ENCODE measurements at places on chromosomes 4 and X.

- peak; percentile 51 for DNase-seq
These were observed 2.5 kb upstream of the BRWD3 start for GRCh38 chrX:80812176-80812575.

DNA sequence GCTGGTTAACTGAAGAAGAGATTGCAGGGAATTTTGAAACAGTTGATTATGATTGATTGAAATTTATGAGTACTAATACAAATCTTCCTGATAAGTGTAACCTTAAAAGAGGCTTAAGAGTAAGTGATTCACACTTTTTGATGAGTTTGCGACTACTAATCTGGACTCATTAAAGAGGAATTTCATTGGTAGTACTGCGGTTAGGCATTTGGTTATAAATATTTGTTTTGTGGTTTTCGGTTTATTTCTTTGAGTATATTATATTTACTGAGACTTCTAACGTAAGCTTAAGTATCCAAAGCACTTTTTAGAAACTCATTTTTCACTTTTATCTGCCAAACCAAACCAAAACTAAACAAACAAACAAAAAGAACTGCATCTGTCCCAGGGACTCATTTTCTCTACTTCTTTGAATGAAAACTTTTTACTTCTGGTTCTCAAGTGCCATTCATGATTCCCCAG, 20.7 kb downstream of the SLIT2 start:
- DNase-seq = no peak

DNA sequence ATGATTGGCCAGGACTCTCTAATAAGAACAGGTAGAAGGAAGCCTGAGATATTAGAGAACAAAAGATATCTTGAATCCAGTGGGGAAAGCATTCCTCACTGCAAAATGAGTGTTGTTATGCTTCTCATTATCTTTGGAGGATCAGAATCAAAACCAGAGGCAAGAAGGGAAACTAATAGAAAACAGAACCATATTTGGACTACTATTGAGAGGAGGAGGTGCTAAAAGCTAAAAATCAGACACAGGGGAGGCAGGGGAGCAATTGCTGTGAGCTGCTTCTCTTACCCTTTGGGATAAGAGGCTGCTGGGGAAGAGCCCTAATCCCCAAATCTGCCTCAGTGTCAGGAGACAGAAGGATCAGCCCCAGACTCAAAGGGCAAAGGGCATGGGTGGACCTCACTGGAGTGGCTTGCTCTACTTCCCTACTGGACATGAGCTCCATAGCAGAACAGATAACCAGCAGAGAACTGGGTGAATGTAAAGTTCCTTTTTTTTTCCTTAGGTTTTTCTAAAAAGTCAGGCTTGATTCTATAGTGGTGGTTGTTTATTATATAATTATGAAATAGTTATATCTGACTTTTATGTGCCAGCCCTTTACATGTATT, 60.1 kb downstream of the SEPTIN11 start:
- no peak for DNase-seq

GRCh38 chr4:39319676-39320075, 46.5 kb downstream of the RFC1 start:
- DNase-seq = no peak

DNA sequence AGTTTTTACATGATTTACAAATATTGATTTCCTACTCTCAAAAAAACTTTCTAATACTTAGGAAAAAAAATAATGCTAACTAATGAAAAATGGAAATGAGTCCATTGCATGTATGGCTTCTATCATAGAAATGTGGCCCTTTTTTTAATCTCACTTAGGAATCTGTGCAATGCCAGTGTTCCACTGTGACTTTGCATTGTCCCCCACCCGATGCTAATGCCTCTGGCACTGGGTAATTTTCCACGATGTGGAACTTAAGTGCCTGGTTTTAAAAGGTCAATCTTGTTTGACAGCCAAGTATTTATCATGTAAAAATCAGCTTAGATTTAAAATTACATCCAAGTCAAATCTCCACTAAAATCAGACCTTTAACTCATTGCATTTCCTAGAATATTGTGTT, 53.1 kb downstream of the SPATA4 start:
- DNase-seq = no peak

- no peak for DNase-seq
These were observed 2.4 kb downstream of the MEPE start for GRCh38 chr4:87835197-87835596.

DNA sequence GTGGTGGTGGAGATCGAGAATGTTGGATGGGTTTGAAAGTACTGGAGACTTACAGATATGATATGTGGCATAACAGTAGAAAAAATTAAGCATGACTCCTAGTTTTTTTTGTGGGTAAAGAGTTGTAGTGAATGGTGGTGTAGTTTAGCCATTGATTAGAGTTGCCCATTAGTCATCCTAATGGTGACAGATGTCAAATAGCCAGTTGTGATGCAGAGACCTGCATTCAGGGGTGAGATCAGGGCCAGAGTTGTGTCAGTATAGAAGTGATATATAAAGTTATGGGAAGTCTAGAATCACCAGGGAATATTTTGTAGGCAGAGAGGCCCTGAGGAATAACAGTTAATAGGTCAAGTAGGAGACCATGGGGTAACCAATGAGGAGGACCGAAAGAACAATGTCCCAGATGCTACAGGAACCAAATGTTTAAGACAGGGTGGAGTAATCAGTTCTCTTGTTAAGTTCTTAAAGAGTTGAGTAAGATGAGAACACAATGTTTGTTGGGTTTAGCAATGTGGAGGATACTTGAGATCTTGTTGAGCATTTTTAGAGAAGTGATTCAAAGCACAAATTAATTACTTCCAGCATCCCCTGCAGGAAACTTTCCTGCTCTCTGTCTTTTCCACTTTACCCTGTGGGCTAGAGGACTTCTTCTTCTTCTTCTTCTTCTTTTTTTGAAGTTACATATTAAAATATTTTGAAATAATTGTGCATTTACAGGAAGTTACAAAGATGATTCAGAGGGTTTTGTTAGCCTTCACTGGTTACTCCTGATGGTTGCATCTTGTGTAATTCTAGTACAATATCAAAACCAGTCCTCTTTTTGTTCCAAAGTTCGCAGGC, 13.3 kb downstream of the SGMS2 start:
- no peak for DNase-seq

GRCh38 chr4:59729321-59729720, 1470.8 kb upstream of the ADGRL3 start:
- DNase-seq = no peak

- no peak for DNase-seq
These were observed 1.2 kb downstream of the ATP11C start for GRCh38 chrX:139931646-139932072.

DNA sequence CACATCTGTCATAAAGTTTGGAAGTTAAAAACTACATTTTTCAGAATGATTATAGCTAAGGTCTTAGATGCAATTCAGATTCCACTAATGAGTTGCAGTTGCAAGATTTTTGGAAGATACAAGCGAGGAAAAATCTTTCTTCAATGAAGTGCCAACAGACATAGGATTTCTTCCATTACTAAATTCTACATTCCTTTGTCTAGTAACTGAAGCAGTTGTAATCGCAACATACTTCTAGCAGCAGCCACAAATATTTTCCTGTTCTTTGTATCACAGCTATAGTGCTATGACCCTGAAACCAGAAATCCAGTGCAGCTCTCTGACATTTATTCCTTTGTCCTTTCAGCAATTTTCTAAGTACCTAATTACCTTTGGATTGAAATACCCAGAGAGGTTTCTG, 225.2 kb upstream of the SLIT2 start:
- DNase-seq = no peak

DNA sequence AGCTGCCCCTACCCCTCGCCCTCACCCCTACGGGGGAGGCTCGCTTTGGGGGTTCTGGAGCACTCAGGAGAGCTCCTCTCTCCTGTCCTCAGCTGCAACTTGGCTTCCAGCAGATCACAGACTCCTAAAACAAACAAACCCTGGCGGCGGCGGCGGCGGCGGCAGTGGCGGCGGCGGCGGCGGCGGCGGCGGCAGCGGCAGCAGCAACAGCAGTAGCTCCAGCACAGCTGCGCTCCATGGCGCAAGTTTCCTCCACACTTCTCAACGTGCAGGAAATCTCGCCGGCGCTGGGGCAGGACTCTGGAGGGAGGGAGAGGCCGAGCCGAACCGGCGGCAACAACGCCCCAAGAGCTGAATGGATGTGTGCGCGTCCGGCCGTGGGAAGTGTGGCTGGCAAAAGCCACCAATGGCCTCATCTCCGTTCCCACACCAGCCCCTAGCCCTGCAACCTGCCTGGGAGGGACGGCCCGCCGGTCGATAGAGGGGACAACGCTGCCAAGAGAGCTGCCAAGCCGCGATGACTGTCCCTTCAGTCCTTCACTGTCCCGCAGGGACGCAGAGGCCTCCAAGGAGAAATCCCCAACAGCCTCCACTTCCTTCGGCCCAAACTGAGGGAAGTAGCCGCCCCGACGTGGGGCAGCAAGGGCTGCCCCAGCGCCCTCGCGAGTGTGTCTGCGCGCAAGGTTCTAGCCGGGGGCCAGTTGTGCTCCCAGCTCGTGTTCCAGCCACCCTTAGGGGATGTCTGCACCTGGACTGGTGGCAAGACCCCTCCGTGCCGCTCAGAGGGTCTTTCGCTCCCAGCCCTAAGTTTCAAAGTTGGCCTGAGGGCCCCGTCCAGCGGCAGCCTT, 775 bp downstream of the SHROOM4 start:
- DNase-seq = no peak

GRCh38 chr4:172857026-172857425, 311.6 kb upstream of the GALNT7 start:
- DNase-seq = no peak

GRCh38 chr4:169933531-169933930, 92.7 kb downstream of the MFAP3L start:
- no peak for DNase-seq

DNA sequence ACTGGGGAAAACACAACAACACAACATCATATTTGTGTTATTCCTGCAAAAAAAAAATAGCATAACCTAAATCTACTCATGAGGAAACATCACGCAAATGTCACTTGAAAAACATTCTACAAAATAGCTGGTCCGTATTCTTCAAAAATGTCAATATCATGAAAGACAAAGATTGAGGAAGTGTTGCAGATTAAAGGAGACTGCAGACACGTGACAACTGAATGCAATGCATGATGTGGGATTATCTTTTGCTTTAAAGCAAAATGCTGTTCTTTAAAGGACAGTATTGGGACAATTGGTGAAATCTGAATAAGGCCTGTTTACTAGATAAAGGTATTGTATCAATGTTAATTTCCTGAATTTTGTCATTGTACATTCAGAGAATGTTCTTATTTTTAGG, 157.7 kb downstream of the SMIM20 start:
- DNase-seq = no peak

DNA sequence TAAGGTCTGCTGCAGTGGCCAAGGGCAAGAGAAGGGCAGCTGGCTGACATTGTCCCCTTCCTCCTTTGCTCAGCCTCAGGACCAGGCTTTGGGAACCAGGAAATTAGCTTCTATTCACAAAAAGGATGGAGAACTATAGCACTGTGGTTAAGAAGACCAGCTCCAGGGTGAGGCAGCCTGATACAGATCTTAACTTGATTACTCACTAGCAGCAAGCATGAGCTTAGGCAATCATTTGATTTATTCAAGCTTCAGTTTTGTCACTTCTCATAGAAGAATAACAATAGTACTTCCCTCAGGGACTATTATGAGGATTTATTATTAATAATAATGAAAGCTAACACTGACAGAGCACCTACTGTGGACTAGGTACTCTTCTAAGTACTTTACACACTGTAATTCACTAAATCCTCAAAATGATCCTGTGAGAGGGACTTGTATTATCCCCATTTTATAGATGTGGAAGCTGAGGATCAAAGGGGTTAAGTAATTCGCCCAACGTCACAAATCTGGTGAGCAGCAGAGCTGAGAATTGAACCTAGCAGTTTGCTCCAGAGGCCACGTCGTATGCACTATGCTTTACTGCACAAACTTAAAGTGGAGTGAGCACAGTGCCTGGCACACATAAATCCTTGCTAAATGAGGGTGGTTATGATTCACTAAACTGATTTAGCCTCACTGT, 130.4 kb upstream of the PAK3 start:
- DNase-seq = no peak

- no peak for DNase-seq
These were observed 211.2 kb upstream of the KIT start for GRCh38 chr4:54446581-54446980.

DNA sequence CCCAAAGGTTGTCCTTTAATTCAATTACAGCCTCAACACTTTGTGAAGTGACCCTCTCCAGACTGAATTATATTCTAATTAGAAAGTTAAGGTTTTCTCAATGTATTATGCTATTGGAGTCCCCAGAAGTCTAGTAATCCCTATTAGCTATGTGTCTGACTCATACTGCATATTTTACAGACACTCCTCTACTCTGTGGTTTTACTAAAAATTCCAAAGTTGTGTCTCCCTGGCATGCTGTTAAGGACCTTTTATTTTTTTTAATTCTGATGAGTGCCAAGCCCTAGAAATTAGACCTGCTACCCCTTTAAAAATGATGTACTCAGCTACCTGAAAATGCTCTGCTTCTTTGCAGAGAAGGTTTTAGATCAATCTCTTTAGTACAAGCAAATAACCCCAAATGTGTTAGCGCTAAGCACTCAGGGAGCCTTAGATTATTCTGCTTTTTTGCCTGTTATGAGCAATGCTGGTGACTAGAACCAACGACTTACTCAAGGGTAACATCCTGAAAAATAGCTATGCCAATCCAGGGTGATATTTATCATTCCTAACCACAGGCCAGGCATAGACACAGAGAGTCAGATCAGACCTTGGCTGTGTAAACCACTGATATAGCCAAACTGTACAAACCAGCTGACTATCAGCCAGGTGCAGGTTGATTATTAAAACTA, 26.1 kb upstream of the CXCL13 start:
- no peak for DNase-seq

- no peak for DNase-seq
These were observed 16.4 kb upstream of the ZNF280C start for GRCh38 chrX:130285069-130285620.

GRCh38 chr4:134382478-134383227, 181.1 kb upstream of the PABPC4L start:
- no peak for DNase-seq

GRCh38 chr4:121270389-121270788, 106.3 kb upstream of the TNIP3 start:
- no peak for DNase-seq

DNA sequence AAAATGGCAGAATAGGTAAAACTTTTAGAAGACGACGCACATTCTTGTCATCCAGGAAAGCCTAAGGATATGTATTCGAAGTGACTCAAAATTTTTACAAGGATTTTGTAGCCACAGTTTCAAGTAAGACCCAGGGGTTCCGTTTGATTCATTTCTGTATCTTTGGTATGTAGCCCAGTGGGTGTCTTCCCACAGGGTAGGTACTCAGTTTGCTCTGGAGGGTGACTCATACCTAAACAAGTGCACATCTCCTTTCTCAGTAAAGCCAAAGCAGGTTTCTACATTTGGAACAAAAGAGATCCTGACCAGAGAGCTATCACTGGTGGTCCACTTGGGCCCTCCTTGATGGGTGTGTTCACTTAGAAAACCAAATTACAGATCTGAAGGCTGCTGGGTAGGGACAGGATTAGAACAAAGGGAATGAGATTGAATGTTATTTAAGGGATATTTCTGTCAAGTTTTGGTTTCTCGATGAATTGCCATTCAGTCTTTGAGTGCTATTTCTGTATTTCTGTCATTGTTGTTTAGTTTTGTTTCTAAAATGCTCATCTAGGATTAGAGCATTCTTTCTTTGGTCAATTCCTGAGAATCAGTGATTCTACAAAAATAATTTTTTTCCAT, 56.1 kb downstream of the PLS3 start:
- DNase-seq = no peak

GRCh38 chrX:130075777-130076176, 34.5 kb downstream of the ELF4 start:
- no peak for DNase-seq

Data from GF-D8 (cell line).